ENCODE measurements at places on chromosomes 2 and 18. TPM values are rescaled to one million over a fixed set of nuclear protein-coding genes. Genes with fewer than 3 reads are reported as not detected.

- peak; percentile 26 for DNase-seq
Measured at GRCh38 chr2:46297546-46298271, 502 bp downstream of the EPAS1 start.

- DNase-seq = no peak
Measured at GRCh38 chr18:11842562-11842961, 8.7 kb upstream of the CHMP1B start.

DNA sequence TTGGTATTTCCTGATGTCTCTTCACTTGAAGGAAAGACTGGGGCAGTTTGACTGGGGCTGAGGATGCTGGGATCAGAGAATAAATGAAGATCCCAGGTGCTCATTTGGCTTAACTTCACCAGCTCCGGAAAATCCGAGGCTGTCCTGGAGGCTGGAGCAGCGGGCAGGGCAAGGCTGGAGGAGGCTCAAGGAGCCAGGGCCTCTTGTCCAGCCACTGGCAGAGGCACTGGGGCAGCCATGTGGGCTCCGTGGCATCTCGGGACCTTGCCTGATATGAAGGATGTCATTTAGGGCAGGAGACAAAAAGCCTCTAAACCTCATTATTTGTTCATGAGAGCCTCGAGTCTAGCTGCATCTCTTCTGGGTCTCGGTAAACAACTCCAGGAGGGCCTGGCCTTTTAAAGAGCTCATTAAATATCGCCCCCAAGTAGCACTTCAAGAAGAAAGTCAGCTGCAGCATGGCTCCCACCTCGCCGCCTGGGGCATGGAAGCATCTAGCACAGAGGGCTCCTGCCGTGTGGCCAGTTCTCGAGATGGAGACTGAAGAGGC is 13.5 kb upstream of the GPR55 start:
- no peak for DNase-seq

The CHRND gene
- not detected for total RNA-seq

GRCh38 chr2:239559417-239560261 is 158.8 kb upstream of the HDAC4 start:
- no peak for DNase-seq

DNA sequence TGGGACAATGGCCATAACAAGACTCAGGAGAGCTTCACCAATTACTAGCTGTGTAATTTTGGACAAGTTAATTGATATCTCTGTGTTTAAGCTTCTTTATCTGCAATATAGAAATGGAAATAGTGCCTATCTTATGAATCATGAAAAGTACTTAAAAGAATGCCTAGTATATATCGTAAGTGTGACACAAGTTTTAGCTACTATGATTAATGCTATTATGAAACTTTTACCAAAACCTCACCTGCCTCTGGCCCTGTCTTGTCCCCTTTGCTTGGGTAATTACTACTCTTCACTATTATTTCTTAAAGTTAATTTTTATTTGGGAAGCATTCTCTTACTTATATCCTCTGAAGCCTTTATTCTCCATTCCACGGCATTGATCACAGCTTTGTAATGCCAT is 75.0 kb upstream of the NETO1 start:
- no peak for DNase-seq

The TNFAIP6 gene
- 0.21 TPM for total RNA-seq
